Endothelial cell of umbilical vein (primary cell): ENCODE measurements at places on chromosomes 12 and 14. TPM values are rescaled to one million over a fixed set of nuclear protein-coding genes. Genes with fewer than 3 reads are reported as not detected.

ASCL1 gene
- not detected in 2 replicates for polyA plus RNA-seq

ACOT6 gene
- not detected in 2 replicates for polyA plus RNA-seq

TRPV4 gene
- polyA plus RNA-seq: 22.3 and 24.5 TPM in 2 replicates

SPTLC2 gene
- 13.3 and 19.1 TPM in 2 replicates for polyA plus RNA-seq

KRT85 gene
- not detected in 2 replicates for polyA plus RNA-seq
